Activated naive CD8-positive, alpha-beta T cell treated with anti-CD3 and anti-CD28 coated beads, Interleukin-2, amount 50 U/mL, for 16 hours (primary cell): ENCODE measurements at places on chromosomes 7 and 10.

GRCh38 chr10:14826076-14826829, 11.6 kb downstream of the CDNF start:
- DNase-seq: no peak

GRCh38 chr7:90771281-90771680, 175.2 kb downstream of the CDK14 start:
- no peak for DNase-seq

DNA sequence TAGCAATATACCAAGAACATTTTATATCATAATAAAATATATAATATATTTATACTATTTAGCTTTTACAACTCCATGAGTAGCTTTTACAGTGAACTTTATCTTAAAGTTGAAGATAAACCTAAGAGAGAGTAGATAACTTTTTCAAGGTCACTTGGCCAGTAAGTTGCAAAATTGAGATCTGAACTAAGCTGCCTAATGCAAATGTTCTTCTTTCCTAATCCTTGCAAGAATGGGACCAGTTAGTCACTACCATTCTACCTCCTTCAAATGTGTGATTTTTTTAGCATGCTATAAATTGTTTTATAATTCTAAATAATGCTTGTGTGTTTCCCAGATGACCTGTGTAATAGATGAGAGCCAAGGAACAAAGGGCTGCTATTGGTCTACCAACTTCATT, 47.8 kb downstream of the CH25H start:
- DNase-seq: no peak

DNA sequence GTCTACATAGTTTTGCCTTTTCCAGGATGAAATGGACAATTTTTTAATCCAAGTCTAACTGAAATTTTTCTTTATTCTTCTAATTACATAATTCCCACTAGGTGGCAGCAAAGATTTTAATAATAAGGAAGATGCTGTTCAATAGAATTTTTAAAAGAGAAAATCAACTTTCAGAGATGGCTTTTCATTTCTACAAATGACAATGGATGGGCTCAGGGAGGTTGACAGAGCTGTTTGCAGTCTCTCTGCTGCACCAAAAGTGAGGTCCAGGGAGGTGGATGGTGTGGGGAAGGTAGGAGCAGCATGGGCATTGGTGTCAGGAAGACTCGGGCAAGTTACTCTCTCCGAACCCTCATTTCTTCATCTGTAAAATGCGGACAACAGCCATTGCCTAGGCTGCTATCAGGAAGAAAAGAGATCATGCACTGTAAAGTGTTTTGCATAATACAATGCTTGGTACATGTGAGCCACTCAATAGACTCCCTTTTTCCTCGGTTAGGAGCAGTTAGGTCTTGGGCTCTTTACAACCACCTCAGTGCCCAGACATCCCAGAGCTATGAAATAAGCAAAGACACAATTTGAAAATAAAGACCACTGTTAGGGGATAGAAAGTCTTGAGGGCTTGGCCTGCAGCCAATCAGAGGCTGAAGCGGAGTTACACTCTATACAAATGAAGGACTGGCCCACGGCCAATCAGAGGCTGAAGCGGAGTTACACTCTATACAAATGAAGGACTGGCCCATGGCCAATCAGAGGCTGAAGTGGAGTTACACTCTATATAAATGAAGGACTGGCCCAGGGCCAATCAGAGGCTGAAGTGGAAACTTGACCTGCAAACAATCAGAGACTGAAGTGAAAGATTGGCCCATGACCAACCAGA, 107.1 kb downstream of the ABLIM1 start:
- no peak for DNase-seq

- no peak for DNase-seq
These were observed 11.4 kb upstream of the KCP start for GRCh38 chr7:128921866-128922440.

- no peak for DNase-seq
These were observed 137.5 kb downstream of the ST7 start for GRCh38 chr7:117090791-117091190.

DNA sequence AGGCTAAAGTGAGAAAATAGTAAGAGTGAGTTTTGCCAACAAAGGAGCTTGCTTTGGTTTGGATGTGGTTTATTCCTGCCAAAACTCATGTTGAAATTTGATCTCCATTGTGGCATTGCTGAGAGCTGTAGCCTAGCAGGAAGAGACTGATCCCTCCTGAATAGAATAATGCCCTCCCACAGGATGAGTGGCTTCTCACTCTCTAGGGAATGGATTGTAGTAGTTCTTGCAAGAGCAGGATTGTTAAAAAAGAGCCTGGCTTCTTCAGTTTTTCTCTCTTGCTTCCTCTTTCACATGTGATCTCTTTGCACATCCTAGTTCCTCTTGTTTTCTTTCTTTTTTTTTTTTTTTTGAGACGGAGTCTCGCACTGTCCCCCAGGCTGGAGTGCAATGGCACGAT, 34.4 kb downstream of the ASAH2 start:
- no peak for DNase-seq

DNA sequence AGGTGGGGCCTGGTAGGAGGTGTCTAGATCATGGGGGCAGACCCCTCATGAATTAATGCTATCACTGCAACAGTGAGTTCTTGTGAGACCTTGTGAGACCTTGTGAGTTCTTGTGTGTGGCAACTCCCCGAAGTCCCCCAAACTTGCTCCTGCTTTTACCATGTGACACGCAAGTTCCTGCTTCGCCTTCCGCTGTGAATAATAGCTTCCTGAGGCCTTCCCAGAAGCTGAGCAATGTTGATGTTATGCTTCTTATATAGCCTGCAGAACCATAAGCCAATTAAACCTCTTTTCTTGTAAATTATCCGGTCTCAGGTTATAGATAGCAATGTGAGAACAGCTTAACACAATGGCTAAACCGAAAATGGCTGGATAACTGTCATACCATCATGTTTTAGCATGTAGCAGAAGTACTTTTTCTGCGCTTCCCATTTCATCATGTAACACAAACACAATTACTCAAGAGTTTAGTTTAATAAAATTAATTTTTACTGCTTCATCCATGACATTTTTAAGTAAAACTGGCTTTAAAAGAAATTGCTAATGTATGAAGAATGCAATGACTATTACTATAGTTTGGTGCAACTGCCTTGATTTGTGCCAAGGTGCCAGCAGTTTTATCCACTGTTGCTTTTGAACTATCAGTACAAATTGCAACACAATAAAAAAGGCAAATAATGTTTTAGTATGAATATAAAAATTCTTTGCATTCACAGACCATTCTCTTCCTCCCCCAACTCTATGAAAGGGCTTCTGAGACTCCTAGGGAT, 87.7 kb upstream of the TMEM168 start:
- DNase-seq: no peak

DNA sequence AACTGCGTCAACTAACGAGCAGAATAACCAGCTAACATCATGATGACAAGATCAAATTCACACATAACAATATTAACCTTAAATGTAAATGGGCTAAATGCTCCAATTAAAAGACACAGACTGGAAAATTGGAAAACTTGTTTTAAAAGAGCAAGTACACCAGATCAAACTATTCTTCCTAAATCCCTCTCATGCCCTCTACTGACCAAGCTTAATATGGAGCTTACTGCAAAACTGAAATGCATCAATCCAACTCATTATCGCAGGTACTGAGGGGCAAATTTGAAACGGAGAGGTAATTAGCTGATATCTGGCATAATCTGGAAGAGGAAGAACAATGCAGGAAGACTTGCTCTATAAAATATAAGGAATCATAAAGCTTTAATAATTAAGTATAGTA, 1223.8 kb downstream of the NXPH1 start:
- no peak for DNase-seq
